ENCODE measurements at places on chromosomes 7 and 10.

- DNase-seq: no peak
These were observed 36.0 kb upstream of the ARHGAP21 start for GRCh38 chr10:24759672-24760071.

GRCh38 chr10:543862-544822 lies 145.3 kb downstream of the DIP2C start:
- no peak for DNase-seq

DNA sequence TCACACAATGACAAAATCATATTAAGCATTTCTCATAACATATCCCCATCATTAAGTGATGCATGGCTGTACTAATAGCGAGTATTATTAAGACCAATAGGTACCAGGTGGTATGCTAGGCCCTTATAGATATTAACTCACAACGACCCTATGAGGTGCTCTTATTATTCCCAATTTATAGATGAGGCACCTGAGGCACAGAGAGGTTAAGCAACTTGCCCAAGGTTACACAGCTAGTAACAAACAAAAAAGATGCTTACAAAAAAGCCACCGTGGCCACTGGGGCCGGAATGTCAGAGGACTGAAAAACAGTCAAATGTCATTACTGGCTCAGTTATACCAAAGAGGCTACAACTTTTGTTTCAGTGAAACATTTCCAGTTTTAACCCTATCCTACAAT lies 96.0 kb downstream of the OR13A1 start:
- DNase-seq: no peak

DNA sequence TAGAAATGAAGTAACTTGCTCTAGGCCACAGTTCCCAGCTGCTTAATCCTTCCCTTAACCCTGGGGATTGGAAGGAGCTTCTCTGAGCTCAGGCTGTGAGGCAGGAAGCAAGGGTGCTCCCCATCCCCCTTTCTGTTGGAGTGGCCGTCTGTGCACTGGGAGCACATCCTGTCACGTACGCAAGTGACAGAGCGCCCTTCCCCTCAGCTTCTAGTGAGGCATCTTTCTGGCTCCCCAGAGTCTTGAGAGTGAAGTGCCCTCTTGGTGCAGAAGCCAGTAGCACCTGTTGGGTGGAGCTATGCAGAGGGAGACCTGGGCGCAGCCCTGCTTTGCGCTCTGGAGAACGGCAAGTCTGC lies 47.8 kb downstream of the SHH start:
- peak; percentile 15 for DNase-seq

DNA sequence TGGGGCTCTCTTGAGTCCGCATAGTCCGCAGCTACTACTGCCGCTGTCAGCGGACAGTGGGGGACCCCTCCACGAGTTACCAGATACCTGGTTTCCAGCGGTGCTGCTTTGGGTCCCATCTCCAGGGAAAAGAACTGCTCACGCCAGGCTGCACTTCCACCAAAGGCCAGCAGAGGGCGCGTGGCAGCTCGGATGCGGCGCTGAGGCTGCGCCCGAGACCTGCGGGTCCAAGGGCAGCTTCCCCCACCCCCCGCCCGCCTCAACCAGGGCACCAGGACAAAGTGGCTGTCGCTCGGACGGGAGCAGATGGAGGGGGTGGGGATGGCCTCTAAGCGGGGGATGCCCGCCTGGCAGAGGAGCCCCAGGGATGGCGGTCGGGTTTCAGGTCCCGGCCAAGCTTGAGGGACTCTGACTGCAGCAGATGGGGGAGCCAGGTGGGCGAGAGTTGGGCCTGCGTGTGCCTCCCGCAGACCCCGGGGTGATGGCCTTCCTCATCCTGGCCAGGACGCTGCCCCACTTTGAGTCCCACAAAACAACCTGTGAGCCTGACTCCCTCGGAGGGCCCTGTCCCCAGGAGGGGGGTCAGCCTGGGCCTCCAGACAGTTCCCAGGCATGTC lies 23.8 kb upstream of the ZNF735 start:
- no peak for DNase-seq

DNA sequence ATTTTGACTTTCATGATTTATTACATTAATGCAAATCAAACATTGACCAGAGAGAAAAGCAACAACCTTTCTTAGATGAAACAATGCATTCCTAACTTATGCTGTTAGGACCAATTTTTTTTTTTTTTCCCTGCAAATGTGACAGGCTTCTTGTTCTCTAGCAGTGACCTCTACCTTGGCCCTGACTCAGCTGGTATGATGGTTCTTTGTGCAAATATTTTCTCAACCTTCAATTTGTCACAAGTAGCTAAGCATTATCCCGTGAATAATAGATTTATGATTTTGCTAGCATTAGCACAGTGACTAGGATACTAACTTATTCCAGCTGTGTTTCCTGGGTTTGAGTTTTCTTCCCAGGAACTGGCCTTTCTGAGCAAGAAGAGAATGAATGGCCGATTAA lies 64.9 kb downstream of the PPP1R9A start:
- DNase-seq: no peak

- DNase-seq: no peak
These were observed 19.9 kb upstream of the SP4 start for GRCh38 chr7:21407796-21408480.

DNA sequence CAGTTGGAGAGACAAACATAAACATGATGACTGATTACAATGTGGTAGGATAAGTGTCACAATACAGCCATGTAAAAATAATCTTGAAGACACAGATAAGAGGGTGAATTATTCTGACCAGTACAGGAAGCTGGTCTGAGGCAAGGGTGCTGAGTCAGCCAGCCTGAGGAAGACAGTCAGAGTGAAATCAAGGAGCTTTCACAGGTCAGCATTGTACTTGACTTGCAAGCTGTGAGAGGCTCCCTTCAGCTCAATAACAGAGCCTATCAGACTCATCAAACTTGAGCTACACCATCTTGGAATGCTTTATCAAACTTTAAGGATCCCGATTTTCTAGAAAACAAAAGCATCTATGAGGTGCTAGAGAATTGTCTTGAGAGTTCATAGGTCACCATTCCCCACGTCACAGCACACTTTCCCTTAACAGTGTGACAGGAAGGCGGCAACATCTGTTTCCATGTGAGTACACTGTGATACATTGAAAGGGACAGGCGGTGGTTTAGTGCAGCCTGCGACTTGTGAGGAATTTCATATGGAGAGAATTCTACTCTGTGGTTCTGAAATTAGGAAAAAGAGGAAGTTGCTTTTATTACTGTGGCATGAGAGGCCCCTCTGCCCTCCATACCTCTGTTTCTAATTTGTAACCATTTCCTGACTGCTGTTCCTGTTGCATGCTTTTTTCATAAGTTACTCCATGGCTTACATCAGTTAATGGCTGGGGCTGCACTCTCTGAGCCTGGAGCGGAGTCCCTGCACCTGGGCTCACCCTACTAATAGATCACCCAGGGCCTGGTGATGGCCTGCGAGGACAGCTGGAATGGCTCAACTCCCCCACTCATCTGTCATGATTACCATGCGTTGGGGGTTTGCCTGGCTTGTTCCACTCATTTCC lies 417.1 kb downstream of the SUGCT start:
- no peak for DNase-seq

DNA sequence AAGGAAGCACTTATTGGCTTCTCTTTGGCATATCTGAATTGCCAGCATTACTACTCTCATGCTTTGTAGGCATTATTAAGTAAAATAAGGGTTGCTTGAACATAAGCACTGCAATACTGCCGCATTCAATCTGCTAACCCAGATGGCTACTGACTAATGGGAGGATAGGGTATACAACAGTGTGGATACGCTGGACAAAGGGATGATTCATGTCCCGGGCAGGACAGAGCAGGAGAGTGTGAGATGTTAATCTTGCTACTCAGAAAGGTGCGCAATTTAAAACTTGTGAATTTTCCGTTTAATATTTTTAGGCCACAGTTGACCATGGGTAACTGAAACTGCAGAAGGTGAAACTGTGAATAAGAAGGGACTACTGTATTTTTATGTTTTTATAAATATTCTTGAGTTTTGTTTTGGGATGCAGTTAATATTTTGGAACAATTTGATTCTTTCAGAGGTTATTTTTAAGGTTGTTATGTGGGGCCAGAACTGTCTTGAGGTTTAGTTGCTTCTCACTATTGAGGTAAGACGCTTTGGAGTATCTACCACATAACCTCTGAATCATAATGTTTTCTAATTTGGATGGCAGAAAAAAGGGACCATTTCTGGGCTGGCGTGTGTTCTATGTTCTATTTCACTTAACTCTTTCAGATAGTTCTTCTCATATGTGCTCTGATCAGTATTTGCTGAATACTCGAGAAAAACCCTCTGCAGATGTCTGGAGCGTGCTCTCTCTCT lies 75.7 kb upstream of the SYPL1 start:
- no peak for DNase-seq

GRCh38 chr10:88091490-88092061 lies 228.2 kb downstream of the PTEN start:
- DNase-seq: no peak

DNA sequence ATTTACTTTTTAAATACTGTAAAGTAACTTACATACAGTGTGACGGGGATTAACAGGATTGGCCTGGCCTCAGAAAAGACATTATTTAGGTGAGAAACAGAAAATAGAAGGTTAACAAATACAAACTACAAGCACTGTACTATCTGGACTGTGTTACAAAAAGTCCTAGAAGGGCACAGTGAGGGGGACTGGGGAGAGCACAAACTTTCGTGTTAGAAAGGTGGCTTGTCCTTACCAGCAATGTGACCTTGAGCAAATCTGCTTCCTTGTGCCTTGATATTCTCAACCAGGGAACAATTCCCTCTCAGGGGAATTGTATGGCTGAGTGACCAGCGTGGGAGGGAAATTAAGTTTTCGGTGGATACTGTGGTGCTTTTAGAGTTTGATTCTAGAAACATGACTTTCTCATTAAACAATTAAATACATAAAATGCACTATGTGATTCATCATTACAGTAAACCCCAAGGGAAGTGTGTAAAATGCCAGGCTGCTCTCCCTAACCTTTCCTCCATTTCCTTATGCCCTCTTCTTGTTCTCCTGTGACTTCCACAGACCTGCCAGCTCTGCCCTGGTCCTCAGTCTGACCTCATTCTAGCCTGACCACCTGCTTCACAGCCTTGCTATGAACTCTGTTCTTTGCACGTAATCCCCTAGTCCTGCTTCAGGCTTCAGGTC lies 57.7 kb downstream of the OSBPL3 start:
- no peak for DNase-seq

GRCh38 chr10:119812684-119813083 lies 60.0 kb downstream of the MCMBP start:
- DNase-seq: no peak

DNA sequence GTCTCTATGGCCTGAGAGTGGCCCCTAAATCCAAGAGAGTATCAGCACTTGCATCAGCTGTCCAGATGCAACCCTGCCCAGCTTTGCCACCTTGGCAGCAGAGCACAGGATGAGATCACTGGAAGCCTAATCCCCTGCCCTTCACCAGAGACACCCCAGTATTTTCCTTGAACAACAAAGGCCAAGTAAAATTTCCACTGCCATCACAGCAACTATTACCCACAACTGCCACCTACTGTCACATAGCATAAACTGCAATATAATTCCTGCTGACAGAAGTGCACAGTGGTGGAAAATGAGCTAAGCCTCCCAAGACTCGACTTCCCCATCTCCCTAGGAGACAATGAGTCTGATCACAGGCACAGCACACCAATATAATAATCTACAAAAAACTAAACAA lies 462.8 kb upstream of the ZWINT start:
- no peak for DNase-seq

- no peak for DNase-seq
These were observed 12.2 kb downstream of the ADAM12 start for GRCh38 chr10:126375926-126376554.

DNA sequence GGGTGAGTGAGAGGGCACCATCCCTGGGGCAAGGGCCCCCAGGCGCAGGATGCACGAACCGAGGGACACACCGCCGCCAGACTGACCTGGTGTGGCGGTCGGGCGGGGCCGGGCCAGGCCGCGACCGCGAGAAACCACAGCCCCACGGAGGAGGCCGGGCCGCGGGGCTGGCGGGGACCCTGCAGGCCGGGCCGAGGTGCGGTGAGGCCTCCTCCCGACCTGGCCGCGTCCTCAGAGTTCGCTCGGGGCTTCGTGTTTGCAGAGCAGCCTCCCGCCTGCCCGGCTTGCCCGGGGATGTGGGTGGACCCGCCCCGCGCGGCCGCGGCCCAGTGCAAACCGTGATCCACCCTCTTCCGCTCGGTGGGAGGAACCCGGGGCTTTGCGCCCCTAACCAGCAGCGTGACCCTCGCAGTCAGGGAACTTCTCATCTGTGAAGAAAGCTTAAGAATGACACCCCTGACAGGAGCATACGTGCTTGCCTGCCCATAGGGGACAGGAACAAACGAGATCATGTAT lies 20.6 kb upstream of the HOXA13 start:
- no peak for DNase-seq

GRCh38 chr10:33523236-33523792 lies 188.8 kb upstream of the NRP1 start:
- no peak for DNase-seq
